ENCODE measurements at places on chromosomes 7 and 10.
A peak's percentile ranks its signal among the peaks of the same experiment; 100 is the strongest.

DNA sequence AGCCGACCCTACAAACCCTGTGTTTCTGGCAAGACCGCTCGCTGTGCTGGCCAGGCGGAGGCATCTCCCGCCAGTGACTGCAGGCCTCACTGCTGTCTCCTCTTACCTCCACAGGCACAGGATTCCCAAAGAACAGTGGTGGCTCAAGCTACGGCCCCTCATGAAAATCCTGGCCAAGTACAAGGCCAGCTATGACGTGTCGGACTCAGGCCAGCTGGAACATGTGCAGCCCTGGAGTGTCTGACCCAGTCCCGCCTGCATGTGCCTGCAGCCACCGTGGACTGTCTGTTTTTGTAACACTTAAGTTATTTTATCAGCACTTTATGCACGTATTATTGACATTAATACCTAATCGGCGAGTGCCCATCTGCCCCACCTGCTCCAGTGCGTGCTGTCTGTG lies 36.2 kb downstream of the PITRM1 start:
- no peak for DNase-seq

GRCh38 chr7:15831606-15832005 lies 145.1 kb upstream of the MEOX2 start:
- DNase-seq, result no peak

- no peak for DNase-seq
These were observed 59.8 kb upstream of the IMMP2L start for GRCh38 chr7:111622084-111622483.

- DNase-seq, result no peak
These were observed 61.6 kb upstream of the SRPK2 start for GRCh38 chr7:105450177-105450861.

- no peak for DNase-seq
These were observed 94.3 kb upstream of the SORCS3 start for GRCh38 chr10:104546756-104547155.

DNA sequence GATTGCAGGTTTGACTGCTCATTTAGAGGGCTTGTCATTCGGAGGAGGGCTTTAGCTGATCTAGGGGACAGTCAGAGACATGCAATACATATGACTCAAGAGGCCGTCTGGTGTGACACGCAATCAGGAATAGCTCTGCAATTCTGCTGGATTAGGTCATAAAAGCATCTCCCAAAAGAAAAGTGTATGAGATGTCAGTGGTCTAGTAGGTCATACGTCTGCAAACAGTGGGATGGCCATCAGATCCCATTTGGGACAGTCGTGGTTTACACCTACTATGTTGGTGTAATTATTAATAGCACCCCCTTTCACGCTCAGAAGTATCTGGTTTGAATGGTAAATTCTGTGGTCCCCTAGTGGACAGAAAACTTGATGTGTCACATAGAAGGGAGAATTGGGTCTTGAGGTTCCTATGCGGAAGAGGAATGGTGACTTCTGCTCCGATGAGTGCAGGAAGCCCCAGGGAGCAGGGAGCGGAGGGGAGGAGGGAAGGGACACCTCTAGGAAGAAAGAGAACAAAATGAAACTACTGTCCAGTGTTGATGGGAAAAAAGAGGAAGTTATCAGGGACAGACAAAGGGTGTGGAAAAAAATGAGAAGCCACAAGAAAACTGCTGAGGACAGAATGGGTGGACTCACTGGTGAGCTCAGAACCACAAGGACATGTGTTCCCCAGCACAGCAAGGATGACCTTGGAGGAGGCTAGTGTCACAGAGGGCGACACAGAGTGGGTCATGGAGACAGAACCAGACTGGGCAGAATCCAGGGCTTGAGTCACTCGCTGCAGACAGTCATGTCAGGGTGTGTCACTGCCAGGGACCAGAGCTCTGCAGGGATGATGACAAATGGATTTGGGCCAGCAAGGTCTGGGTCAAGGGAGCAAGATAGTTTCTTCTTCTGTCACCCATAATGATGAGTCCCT lies 59.9 kb downstream of the MAP3K8 start:
- DNase-seq, result no peak

- DNase-seq, result no peak
These were observed 31.9 kb upstream of the AGBL3 start for GRCh38 chr7:134954197-134955082.

GRCh38 chr7:50486512-50486911 lies 36.4 kb upstream of the FIGNL1 start:
- no peak for DNase-seq

DNA sequence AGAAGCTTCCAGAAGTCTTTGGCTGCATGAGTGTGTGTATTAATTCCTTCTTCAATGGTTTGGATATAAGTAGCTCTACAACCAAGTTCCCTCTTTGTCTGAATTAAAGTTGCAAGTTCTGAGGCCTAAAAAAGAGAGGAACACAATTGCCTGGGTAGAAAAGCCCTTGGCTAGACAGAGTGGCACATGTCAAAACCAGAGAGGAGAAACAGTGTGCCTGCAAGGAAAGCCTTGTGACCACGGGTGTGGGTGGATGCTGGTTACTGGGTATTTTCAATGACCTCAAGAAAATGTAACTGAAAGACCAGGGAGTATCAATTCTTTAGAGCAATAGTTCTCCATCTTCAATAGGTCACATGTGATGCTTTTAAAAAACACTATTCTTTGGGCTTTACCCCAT lies 148.3 kb downstream of the SVIL start:
- no peak for DNase-seq

GRCh38 chr10:12252882-12253546 lies 57.0 kb downstream of the CDC123 start:
- DNase-seq, result no peak

GRCh38 chr10:80535671-80536360 lies 1.9 kb upstream of the SH2D4B start:
- peak; percentile 64 for DNase-seq

DNA sequence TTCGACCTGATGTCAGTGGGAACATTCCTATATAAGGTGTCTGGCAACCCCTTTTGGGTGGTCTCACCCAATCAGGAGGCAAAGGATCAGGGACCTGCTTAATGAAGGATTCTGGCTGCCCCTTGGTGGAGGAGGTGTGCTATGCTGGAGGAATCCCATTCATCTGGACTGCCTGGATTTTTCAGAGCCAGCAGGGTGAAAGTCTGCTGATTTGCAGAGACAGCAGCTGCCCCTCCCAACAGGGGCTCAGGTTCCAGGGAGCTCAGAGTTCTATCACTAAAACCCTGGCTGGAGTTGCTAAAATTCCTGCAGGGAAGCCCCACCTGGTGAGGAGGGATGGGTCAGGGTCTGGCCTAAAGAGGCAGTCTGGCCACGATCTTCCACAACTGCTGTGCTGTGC lies 398.5 kb upstream of the CNTNAP2 start:
- DNase-seq, result no peak

DNA sequence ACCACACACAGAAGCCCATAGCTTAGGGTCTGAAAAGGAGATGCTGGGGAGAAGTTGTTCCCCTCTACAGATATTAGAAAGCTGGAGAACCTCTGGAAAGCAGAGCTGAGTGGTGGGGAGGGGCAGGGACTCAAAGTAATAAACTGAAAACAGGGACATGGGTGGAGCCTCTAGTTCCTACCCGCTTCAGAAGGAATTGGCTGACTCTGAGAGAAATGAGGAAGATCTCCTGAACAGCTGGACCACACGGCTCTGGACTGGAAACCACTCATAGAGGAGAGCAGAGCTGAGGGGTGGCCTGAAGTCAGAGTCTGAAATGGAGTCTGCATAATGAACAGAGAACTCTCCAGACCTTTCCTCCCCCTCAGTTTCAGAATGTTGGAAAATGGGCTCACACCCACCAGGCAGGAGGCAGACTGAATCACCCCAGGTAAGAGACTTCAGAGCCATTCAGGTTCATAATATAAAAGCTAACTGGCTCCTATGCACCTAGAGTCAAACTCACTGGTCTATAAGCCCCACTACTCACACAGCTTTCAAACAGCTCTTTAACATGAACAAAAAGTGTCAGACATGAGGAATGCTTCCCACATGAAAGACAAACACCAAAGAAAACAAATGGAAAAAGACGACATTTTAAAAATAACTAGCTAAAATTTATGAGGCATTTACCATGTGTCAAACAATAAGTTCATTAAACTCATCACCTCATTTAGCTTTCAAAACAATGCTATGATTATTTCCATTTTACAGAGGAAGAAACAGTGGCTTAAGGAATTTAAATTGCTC lies 68.1 kb downstream of the RNF216 start:
- DNase-seq, result no peak

GRCh38 chr7:26853788-26854393 lies 10.5 kb downstream of the SKAP2 start:
- DNase-seq, result no peak

DNA sequence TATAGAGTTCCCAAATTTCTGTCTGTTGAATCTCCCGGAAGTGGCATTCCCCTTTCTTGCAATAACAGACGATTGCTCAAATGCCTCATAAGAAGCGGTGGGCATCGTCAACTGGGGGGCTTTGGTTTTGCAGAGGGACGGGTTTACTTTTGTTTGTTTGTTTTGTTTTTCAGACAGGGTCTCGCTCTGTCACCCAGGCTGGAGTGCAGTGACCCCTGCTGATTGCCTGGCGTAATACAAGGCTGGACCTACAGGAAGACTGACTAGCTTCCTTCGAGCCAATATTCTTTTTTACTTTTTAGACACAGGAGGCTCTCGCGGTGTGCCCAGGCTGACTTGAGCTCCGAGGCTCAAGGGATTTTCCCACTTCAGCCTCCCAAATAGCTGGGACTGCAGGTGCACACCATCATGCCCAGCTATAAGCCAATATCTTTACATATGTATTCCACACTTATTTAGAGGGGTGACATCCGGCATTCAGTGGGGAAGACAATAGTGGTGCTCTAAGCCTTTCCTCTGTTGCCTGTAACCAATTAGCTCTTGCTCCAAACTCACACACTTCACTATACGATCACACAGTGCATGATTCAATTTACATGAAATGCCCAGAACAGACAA lies 58.1 kb downstream of the FHIP2A start:
- DNase-seq, result no peak

DNA sequence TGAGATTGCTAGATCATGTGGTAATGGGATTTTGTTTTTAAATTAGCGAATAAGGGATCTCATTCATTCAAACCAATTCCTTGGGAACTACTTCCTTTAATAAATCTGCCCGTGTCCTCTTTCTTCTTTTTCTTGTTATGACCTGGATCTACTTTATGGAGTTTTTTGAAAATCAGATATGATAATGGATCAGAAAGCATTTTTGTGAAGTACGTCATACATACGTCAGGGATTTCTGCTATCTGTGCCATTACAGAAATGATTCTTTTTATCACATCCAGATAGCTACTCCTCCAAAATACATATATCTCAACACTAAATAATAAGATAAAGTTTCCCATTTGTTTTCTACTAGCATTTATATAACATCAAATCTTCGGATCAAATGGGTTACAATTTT lies 40.2 kb upstream of the STK17A start:
- no peak for DNase-seq

- DNase-seq, result no peak
These were observed 453.4 kb upstream of the CELF2 start for GRCh38 chr10:10564081-10564794.

- DNase-seq, result no peak
These were observed 187.9 kb downstream of the PLXDC2 start for GRCh38 chr10:20004087-20004523.

DNA sequence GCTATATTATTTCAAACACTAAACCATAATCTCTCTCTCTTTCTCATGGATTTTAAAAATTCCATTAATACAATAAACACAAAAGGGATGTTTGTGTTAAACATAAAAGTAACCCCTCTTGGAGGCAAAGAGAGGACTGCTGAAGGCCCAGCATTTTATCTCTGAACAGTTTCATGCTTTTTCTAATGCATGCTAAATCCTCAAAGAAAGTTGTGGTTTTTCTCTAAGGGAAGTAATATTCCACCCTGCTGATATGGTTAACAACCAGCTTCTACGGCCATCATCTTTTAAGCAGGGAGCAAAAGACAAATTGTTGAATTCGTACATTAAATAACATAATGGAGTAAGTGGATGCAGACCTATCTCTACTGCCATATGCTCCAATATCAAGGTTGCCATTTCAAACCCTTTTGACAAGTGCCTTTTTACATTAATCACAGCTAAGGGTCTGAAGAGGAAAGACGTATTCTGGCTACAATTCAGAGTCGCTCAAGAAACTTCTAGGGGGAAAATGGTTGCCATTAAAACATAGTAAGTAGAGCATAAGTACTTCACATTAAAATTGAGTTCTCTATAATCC lies 103.1 kb downstream of the SLC25A13 start:
- no peak for DNase-seq

- DNase-seq, result no peak
These were observed 550.0 kb downstream of the MDFIC start for GRCh38 chr7:115471891-115472290.

DNA sequence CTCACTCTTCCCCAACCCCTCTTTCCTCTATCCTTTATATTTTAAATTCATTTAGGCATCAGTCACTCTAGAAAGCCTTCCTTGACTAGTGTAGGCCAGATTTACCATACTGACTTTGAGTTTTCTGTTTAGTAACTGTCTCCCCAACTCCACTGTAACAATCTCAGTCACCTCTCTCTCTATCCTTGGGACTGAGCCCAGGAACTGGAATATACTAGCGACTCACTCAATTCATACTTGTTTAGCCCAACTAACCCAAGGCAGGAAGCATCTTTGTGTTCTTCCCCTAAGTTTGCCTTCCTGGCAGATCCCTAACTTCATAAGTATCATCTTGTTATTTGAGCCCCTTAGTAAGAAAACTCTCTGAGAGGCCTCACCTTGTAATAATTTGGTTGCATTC lies 19.1 kb downstream of the PLCE1 start:
- no peak for DNase-seq
